ENCODE measurements at places on chromosomes 3 and 15.

- DNase-seq = no peak
Observed at GRCh38 chr3:186184021-186184420, 75.1 kb upstream of the ETV5 start.

- DNase-seq = no peak
Observed at GRCh38 chr3:16828815-16829214, 55.9 kb upstream of the PLCL2 start.

- DNase-seq = peak; percentile 52
Observed at GRCh38 chr3:134752761-134753461, 42.1 kb upstream of the EPHB1 start.

GRCh38 chr3:194757647-194758061 lies 72.0 kb downstream of the FAM43A start:
- DNase-seq = no peak

All from right atrium auricular region (tissue), 2 donors.